ENCODE measurements at places on chromosomes 1 and 21.

- DNase-seq: no peak
Measured at GRCh38 chr1:11057477-11057876, 2.3 kb downstream of the SRM start.

- no peak for DNase-seq
Measured at GRCh38 chr1:70202173-70202758, 3.1 kb downstream of the LRRC40 start.

GRCh38 chr1:47696737-47697441, 259.0 kb downstream of the FOXD2 start:
- DNase-seq: no peak

GRCh38 chr1:235989105-235989504, 75.8 kb downstream of the NID1 start:
- DNase-seq: no peak

DNA sequence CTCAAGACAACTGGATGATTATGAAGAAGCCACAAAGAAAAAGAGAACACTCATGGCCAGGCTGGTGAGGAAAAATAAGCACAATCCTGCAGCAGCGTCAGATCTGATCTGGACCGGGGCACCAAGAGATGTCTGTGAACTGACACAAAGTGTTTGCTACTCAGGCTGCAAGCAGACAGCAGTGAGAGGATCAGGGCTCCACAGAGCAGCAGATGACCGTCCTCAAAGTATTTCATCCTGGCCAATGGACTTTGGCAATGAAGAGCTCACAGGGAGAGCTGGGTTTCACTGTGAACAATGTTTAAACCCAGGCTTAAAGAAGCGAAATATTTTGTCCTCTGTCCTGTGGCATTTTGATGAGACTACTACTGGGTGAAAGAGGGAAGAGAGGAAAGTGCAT, 299.2 kb downstream of the GPATCH2 start:
- no peak for DNase-seq

DNA sequence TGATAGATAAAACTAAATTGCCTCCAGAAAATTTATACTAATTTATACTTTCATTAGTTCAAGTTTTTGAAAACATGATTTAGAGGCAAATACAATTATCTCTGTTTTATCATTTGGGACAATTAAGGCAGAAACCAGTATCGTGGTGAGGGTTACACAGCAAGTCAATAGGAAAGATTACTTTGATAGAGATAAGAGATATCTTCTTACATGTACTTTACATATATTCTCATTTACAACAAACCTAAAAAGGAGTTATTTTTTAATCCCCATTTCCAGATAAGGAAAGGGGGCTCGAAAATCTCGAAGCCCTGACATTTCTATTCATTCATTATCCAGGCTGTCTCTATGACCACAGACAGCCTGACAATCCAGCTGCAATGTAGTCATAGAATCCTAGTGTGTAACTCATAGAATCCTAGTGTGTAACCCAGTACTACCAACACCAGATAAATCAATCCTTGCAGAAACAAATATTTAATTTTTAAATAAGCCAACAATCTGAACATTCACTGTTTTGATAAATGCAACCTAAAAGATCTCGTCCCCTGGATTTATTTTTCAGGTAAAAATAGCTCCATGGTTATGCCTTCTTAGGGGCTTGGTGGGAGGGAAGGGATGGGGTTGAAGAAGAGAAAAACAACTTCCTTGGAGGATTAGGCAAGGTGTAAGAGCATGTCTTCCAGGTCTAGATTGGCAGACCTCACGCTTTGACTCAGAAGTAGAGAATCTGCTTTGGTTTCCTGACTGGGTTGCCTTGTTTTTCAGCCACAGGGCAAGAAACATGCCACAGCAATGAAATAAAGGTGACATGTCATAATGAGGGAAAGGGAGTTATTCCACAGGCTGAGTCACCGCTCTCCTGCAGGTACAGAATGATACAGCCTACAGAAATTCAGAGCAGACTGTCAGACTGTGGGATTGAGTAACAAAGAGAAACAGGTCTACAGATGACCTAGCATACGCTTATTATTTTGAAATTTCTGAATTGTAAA, 45.6 kb downstream of the IRF2BP2 start:
- no peak for DNase-seq

- no peak for DNase-seq
Measured at GRCh38 chr1:66623812-66624211, 89.9 kb downstream of the SGIP1 start.

DNA sequence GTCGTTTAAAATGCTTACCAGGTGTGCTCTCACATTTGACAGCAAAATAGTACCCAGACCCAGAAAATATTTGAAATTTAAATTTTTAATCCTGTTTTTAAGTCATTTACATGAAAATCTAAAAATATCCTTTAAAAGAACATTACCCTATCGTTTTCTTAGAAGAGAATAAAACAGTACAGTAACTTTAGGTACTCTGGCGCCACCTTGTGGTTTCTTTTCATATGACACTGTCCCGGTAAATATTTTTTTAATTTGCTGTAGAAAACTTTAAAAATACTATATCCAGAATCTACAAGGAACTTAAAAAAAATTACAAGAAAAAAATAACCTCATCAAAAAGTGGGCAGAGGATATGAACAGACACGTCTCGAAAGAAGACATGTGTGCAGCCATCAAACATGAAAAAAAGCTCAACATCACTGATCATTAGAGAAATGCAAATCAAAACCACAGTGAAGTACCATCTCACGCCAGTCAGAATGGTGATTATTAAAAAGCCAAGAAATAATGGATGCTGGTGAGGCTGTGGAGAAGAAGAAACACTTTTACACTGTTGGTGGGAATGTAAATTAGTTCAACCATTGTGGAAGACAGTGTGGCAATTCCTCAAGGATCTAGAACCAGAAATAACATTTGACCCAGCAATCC, 129.2 kb downstream of the RGS21 start:
- no peak for DNase-seq

- no peak for DNase-seq
Measured at GRCh38 chr1:246377625-246378153, 129.4 kb downstream of the SMYD3 start.

- DNase-seq: no peak
Measured at GRCh38 chr1:175089136-175089718, 21.6 kb downstream of the TNN start.

- DNase-seq: no peak
Measured at GRCh38 chr1:203666609-203667008, 40.0 kb downstream of the ATP2B4 start.

GRCh38 chr1:227388214-227389168, 70.2 kb upstream of the CDC42BPA start:
- no peak for DNase-seq

DNA sequence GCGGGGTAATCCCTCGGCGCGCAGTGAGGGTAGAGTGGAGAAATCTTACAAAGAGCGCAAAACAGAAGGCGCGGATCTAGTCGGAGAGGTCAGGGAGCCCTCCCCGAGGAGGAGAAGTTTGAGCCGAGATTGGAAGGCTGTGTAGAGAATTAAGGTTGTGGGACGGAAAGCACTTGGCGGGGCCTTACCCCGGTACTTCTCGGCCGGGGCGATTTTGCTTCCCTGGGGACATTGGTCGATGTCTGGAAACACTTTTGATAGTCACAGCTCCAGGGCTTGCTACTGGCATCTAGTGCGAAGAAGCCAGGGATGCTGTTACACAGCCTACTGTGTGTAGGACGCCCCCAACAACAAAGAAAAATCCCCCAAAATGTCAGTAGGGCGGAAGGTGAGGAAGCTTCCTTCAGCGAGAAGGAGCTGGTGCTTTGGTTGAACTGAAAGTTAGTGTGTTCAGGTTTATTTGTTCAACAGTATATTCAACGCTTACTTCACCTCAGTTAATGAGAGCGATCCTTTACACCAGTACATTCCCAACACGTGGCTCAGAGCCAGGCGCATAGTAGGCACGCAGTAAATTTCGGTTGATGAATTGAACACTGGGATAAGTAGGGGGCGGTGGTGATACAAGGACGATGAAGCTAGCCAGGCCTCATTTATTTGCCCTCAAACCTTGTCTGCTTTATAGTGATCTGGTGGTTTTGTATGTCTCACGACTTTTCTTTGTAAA, 807 bp downstream of the CEP85 start:
- DNase-seq: peak; percentile 46

- DNase-seq: no peak
Measured at GRCh38 chr1:232558954-232559353, 71.0 kb downstream of the SIPA1L2 start.
